Activated T-helper 1 cell treated with anti-CD3 and anti-CD28 coated beads, Interleukin-12 subunit alpha, Interleukin-12 subunit beta, Interleukin-2, Interleukin-4 antibody, amounts not matched to agents 30 ng/mL and 10 ng/mL and 1 ng/mL, durations not matched to agents 14 hours and 24 hours and 36 hours (primary cell): ENCODE measurements at places on chromosomes 16 and 17. TPM values are rescaled to one million over a fixed set of nuclear protein-coding genes. Genes with fewer than 3 reads are reported as not detected.

DNA sequence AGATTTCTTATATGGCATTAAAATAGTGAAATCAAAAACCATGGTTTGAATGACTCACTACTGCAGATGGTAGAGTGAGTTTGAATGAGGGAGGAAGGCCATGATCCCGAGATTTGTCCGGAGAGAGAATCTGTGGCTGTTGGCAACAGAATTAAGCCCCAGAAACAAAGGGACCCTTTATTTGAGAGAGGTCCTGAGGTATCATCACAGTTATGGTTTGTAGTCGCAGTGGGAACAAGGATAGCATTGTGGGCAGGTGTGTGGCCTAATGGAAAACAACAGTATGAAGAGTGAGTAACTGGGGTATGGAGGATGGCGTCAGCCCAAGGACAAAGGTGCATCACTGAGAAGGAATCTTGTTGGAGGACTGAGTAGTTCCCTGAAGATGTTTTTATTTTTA is 8.5 kb upstream of the ZFP3 start:
- DNase-seq: no peak

DNA sequence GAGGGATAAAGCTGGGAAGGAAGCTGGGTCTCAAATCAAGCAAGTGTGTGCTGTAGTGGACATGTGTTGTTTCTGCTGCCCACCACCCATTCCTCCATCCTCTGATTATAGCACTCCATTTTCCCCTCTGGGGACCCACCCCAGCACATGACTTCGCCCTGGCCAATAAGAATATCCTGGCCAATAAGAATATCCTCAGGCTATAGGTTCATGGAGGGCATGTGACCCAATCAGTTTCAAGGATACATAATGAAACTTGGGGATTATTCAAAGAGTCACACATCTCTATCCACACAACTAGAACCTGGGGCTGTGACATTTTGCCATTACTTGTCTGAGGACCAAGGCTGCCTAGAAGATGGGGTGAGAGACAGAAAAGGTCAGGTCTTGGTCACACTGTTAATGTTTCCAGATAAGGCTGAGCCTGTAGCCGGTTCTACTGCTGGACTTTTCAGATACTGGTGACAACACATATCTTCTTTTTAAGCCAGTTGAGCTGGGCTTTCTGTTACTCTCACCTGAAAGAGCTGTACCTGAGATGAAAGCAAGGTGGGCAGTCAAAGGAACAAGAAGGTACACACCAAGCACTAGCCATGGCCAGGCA is 33.7 kb downstream of the MYO18A start:
- no peak for DNase-seq

The OMG gene
- 0.10 TPM in 2 replicates for total RNA-seq

DNA sequence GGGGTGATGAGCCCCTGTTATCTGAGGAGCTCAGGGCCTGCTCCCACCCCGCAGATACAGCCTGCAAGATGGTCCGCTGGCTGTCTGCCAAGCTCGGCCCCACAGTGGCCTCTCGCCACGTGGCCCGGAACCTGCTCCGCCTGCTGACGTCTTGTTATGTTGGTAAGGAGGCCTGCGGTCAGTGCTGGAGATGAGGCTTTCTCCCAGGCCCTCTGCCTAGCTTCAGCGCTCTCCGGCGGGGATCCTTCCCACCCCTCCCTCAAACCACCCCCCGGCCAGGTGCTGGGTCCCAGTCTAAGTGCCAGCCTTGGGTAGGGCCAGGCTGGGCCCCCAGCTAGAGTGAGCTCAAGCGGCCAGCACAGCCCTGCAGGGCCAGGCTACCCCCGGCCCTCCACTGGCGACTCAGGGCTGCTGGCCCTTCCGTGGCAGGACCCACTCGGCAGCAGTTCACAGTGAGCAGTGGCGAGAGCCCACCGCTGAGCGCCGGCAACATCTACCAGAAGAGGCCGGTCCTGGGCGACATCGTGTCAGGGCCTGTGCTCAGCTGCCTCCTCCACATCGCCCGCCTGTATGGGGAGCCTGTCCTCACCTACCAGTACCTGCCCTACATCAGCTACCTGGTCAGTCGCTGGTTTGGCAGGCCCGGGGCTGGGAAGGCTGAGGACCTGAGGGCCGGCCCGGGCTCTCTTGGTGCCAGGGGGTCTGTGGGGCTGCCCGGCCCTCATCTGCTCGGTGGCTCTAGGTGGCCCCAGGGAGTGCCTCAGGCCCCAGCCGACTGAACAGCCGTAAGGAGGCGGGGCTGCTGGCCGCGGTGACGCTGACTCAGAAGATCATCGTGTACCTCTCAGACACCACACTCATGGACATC is 6.1 kb downstream of the WDR81 start:
- DNase-seq: no peak

- DNase-seq: no peak
These were observed 4.1 kb upstream of the B9D1 start for GRCh38 chr17:19366637-19366972.

DNA sequence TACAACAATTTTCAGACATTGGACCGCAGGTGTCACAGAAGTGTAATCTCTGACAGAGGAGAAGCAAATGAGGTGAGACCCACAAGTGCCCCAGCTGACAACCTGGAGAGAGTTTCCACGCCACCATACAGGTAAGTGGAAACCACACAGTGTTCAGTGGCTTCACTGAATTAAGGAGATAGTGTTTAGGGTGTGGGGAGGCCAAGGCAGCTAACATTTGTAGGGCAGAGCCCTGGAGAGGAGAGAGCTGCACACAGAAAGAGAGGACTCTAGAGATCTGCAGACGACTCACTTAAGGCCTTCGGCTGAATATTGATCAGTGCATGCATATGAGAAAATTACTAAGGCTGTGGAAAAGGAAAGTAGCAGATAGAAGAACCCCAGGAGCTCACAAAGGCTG is 228.9 kb upstream of the TNRC6C start:
- no peak for DNase-seq
